ENCODE measurements at places on chromosomes 5 and 9.

- DNase-seq = peak; percentile 69
Measured at GRCh38 chr5:128303593-128303992, 220.0 kb downstream of the SLC12A2 start.

DNA sequence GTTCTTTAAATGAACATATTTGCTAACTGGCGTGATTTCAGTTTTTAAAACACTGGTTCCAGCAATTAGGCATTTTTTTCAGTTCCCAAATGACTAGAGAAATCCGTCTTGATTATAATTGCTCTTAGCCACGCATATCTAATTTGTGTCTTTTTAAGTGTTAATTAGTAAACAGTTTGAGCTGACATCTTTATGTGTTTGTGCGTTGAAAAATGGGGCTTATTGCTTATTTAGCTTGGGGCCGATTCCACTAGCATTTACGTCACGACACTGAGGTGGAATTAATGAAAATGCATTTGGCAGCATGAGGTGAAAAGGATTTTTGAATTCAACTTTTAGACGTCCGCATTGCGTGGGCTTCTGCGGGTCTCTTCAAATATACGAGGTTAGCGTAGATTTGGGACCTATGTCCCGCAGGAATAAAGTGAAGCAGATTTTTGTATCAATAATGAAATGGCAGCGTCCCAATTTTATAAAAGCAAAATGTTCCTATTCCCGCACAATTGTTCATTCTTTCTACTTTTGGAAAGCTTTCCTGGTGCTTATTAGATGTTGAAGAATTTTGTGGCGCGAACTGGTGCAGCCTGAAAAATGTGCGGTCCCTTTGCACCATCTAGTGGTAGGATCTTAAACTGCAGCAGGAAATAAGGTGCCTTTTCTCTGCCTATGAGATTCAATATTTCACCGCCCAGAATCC is 122.7 kb upstream of the LMX1B start:
- peak; percentile 85 for DNase-seq

- DNase-seq = no peak
Measured at GRCh38 chr5:42604171-42604711, 152.4 kb upstream of the CCDC152 start.

DNA sequence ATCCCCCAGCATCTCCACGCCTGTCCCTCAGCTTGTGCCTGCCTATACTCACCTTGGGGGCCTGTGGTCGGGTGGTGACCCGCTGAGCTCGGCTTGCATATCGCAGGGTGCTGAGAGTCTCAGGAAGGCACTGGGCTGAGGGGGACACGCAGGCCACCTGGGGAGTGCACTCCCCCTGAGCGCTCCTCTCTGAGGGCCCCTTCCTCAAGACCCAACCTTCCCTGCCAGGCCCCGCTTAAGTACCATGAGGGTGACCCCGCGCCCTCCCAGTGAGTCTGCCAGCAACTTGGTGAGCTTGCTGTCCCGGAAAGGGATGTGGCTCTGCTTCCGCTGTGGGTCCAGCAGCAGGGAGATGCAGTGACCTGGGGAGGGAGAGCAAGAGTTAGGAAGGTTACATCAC is 4.1 kb downstream of the KIF12 start:
- peak; percentile 43 for DNase-seq

GRCh38 chr5:33692980-33693379 is 198.8 kb downstream of the ADAMTS12 start:
- DNase-seq = no peak

GRCh38 chr9:133703591-133704399 is 34.4 kb downstream of the SARDH start:
- DNase-seq = peak; percentile 52

- no peak for DNase-seq
Measured at GRCh38 chr5:114266374-114266773, 95.5 kb upstream of the KCNN2 start.

DNA sequence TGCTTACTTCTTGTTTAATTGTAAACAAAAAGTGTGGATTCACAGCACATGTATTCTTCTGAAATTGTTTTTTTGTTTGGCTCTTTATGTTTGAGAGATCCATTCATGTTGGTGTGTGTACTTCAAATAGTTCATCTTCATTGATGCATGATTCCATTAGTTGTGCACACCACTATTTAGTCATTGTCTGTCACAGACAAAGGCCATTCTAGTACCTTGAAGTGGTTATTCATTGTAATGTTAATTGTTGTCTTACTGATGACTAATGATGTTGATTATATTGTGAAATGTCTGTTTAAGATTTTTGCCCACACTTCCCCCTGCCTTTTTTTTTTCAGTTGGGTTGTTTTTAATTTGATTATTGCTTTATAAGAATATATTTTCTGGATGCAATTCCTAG is 391.3 kb downstream of the DIRAS2 start:
- DNase-seq = no peak

DNA sequence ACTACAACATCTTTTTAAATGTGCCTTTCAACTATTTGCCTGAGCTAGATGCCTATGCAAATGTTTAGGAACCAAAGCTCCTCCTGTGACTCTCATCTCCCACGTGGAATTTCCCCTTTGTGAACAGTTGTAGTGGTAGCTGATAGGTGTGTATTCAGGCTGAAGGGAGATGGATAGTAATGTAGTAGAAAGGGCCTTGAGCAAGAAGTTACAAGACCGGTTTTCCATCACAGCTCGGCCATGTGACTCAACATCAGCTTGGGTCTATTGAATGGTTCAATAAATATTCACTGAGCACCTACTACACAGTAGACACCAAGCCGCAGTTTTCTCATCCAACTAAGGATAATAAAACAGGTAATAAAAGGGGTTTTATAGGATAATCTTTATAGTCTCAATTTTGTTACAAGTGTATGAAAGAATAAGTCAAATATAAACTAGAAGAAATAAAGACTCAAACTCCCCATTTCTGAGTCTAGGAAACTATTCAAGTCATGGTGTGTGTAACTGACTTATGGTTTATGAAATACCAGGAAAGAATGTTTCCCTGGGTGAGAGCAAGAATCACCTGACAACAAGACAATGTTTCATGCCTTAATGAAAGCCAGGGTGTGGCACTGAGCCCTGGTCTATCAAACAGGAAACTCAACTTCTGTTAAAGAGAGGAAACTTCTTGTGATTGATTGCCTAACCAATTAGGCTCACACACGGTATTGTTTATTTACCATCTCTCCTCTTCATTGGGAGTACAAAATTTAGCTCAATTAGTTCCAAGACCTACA is 187.1 kb upstream of the SPEF2 start:
- DNase-seq = no peak

- DNase-seq = no peak
Measured at GRCh38 chr5:82991059-82991458, 86.1 kb downstream of the TMEM167A start.

GRCh38 chr9:90987566-90987965 is 185.9 kb downstream of the SYK start:
- DNase-seq = no peak

GRCh38 chr9:91207729-91208418 is 153.8 kb downstream of the AUH start:
- DNase-seq = no peak

- DNase-seq = no peak
Measured at GRCh38 chr9:69058101-69058500, 22.5 kb downstream of the FXN start.

- no peak for DNase-seq
Measured at GRCh38 chr5:172459783-172460165, 5.4 kb upstream of the SH3PXD2B start.
